ENCODE measurements at places on chromosomes 2 and 18.

- no peaks in the 10 kb centered on the region for H3K4me1 ChIP-seq
- H3K4me3 ChIP-seq, result no peak overlapping the region
- DNase-seq, result no peak
- no peaks in the 10 kb centered on the region for H3K27me3 ChIP-seq
- H3K36me3 ChIP-seq, result no peaks in the 10 kb centered on the region
- no peak overlapping the region for H3K27ac ChIP-seq
Observed at GRCh38 chr2:186637497-186637800, 47.6 kb downstream of the ITGAV start.

DNA sequence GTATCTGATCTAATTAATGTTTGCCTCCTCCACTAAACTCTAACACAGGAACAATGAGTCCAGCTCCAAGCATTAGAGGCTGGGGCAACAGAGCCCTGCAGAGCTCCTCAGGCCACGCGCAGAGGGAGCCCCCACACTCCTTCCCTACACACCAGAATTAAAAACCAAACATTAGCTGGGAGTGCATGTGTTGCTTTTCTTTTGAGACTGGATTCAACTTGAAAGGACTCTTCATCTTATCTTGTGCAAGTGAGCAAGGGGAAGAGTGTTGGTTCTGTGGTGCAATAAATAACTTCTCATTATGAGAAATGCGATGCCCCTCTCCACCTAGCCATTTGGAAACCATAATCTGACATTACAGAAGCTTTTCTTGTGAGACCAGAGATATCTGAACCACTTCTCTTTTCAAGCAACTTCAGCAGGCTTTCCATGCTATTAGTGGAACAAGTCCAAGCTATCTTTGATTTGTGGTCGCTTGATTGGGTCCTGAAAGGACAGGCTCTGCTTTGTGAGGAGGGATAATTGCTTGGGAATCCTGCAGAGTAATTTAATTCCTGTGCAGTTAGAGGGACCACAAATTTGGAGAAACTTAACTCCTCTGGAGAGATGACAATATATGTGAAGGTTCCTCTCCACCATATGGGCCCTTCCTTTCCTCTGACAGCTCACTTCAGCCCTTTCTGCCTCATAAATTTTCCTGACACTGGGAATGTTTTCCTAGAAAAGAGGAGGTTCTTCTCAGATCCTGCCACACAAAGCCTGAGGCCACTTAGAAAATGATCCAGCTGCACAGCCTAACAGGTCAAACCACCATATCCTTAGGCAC lies 112.5 kb downstream of the ATL2 start:
- no peak overlapping the region for H3K4me3 ChIP-seq
- no peaks in the 10 kb centered on the region for H3K36me3 ChIP-seq
- H3K27me3 ChIP-seq, result no peaks in the 10 kb centered on the region
- H3K4me1 ChIP-seq, result no peaks in the 10 kb centered on the region

DNA sequence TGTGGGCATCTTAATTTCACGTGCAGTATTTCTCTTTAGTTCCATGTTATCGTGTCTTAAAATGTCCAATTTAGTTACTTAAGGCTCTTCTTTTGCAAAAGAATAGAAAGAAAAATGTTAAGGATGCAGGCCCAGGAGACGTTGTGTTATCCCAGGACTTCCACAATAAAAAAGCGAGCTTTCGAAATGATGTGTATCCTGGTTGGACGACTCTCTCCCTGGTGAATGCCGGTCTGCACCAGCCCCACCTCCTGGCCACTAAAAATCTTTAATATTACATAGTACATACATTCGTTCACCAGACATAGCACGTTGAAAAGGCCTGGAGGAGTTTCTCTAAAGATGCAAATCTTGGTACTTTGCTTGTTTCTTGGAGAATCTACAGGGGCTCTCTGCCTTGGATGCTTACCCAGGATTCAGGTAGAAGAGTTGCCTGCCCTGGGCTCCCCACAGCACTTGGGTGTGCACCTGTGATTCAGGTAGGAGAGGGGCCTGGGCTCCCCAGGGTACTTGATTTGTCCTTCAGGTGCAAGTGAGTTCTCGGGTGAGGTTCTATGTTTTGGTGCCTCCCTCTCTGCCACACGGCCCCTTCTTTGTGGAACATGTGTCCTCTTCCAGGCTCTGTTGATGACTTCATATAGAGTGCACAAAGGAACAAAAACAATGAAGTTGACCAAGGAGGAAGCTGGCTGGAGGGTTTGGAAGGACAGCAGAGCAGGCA lies 26.6 kb downstream of the TWIST2 start:
- no peak overlapping the region for H3K27ac ChIP-seq
- H3K27me3 ChIP-seq, result peaks cover 25% of the 10 kb centered on the region
- no peak for DNase-seq
- H3K36me3 ChIP-seq, result no peaks in the 10 kb centered on the region
- no peaks in the 10 kb centered on the region for H3K4me1 ChIP-seq
- H3K4me3 ChIP-seq, result no peak overlapping the region

DNA sequence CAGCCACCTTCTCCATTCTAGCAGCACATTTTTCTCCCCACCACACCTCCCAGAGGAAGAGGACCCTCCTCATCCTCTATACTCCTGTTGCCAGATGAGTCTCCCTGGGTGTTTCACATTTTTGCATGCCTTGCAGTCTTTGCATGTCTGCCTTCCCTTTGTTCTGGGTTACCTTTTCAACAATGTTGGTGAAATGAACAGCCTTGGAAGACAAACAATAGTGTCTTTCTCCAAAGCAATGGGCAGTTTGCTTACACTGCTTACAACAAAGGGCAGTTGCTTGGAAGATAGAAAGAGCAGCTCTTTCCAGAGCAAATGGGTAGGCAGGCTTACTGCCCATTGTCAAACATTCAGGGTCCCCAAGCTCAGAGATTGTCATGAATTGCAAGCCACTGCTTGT lies 14.5 kb upstream of the SEH1L start:
- no peak for DNase-seq
- no peak overlapping the region for H3K4me3 ChIP-seq
- H3K36me3 ChIP-seq, result no peaks in the 10 kb centered on the region
- H3K27me3 ChIP-seq, result no peaks in the 10 kb centered on the region
- no peaks in the 10 kb centered on the region for H3K4me1 ChIP-seq
- H3K27ac ChIP-seq, result no peak overlapping the region

DNA sequence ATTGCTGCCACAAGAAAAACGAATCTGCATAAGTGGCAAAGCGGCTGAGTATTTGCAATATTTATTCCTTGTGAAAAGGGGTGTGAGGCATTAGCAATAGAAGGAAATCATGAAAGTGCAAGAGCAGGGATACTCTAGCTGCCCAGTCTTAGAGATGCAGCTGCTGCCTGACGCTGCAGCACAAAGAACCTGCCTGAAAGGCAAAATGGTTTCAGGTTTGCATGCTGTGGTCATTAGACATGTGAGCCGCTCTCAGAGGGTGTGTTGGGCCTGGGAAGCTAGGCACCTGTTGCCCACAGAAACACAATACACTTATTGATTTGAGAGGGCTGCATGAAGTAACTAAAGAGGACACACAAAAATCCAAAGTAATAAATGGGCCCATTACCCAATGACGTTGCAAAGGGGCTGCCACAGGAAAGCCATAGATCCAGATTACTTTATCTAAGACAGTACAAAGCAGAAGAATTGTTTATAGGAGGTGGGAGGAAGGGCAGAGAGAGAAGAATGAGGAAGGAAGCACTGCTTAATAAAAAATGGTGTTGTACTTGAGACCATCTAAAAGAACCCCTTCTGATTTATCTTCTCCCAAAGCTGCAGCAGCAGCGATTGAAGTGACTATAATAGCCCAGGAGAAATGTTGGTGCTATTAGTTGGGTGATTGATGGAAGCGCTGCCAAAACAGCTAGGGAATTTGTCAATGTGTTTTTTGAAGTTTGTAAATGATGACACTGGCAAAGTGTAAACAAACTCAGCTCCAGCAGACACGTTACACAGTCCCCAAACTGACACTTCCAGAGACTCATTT lies 492.4 kb upstream of the ACVR2A start:
- H3K4me3 ChIP-seq, result no peak overlapping the region
- H3K36me3 ChIP-seq, result no peaks in the 10 kb centered on the region
- no peak for DNase-seq
- no peaks in the 10 kb centered on the region for H3K4me1 ChIP-seq
- no peak overlapping the region for H3K27ac ChIP-seq

- no peak overlapping the region for H3K4me3 ChIP-seq
- DNase-seq, result no peak
- H3K27ac ChIP-seq, result no peak overlapping the region
Observed at GRCh38 chr2:55968941-55969340, 45.4 kb upstream of the EFEMP1 start.

- peak; percentile 39 for DNase-seq
- no peaks in the 10 kb centered on the region for H3K4me1 ChIP-seq
- H3K36me3 ChIP-seq, result no peaks in the 10 kb centered on the region
- no peaks in the 10 kb centered on the region for H3K27me3 ChIP-seq
Observed at GRCh38 chr18:31241900-31242409, 76.0 kb upstream of the DSG1 start.

DNA sequence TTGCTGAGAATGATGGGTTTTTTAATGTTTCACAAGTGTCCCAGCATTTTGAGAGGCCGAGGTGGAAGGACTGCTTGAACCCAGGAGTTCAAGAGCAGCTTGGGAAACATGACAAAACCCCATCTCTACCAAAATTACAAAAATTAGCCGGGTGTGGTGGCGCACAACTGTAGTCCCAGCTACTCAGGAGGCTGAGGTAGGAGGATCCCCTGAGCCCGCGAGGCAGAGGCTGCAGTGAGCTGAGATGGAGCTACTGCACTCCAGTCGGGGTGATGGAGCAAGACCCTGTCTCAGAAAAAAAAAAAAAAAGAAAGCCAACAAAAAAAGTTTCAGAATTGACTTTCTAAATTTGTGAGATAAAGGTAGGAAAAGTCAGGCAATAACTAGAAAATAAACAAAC lies 8.7 kb downstream of the TFCP2L1 start:
- no peaks in the 10 kb centered on the region for H3K36me3 ChIP-seq
- DNase-seq, result no peak
- peaks cover 22% of the 10 kb centered on the region for H3K27me3 ChIP-seq
- no peak overlapping the region for H3K27ac ChIP-seq
- no peak overlapping the region for H3K4me3 ChIP-seq
- H3K4me1 ChIP-seq, result no peaks in the 10 kb centered on the region

DNA sequence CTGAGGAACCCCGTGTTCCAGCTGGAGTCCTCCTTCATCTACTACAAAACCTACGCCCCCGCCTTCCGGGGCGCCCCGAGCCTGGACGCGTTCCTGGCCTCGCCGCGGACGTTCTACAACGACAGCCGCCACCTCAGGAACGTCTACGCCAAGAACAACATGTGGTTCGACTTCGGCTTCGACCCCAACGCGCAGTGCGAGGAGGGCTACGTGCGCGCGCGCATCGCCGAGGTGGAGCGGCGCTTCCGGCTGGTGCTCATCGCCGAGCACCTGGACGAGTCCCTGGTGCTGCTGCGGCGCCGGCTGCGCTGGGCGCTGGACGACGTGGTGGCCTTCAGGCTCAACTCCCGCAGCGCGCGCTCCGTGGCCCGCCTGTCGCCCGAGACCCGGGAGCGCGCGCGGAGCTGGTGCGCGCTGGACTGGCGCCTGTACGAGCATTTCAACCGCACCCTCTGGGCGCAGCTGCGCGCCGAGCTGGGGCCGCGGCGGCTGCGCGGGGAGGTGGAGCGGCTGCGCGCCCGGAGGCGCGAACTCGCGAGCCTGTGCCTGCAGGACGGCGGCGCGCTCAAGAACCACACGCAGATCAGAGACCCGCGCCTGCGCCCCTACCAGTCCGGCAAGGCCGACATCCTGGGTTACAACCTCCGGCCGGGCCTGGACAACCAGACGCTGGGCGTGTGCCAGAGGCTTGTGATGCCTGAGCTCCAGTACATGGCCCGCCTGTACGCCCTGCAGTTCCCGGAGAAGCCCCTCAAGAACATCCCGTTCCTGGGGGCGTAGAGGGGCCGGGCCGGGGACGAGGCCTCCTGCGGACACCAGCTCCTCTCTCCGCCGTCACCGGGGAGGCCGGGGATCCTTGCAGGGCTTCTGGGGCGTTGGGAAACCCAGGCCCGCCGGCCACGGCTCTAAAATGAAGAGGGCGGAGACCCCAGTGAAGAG lies 5.3 kb upstream of the NEU4 start:
- no peaks in the 10 kb centered on the region for H3K36me3 ChIP-seq
- H3K27me3 ChIP-seq, result no peaks in the 10 kb centered on the region
- peak; percentile 80 for DNase-seq
- peak overlapping the region; percentile 56 for H3K4me3 ChIP-seq
- peaks cover 33% of the 10 kb centered on the region for H3K4me1 ChIP-seq
- peak overlapping the region; percentile 98 for H3K27ac ChIP-seq
